Smooth muscle cell of trachea (primary cell): ENCODE measurements at places on chromosomes 7 and 10. TPM values are rescaled to one million over a fixed set of nuclear protein-coding genes. Genes with fewer than 3 reads are reported as not detected.

The TSPAN12 gene
- 0.73 and 1.5 TPM in 2 replicates for total RNA-seq

The FAM25G gene
- total RNA-seq, result not detected in 2 replicates

The FRMPD2 gene
- not detected in 2 replicates for total RNA-seq

The AKR1C3 gene
- total RNA-seq, result 104 and 182 TPM in 2 replicates

The LIPM gene
- not detected in 2 replicates for total RNA-seq

The NOBOX gene
- not detected in 2 replicates for total RNA-seq

The SYT15B gene
- total RNA-seq, result not detected in 2 replicates

The BBS9 gene
- 29.4 and 29.8 TPM in 2 replicates for total RNA-seq

The NPFFR1 gene
- under 0.01 TPM in 1 of 2 replicates, not detected in the other for total RNA-seq

The NOM1 gene
- total RNA-seq, result 11.6 and 14.6 TPM in 2 replicates

The AKR1C8 gene
- total RNA-seq, result not detected in 2 replicates

The TFPI2 gene
- total RNA-seq, result 6.6 and 14.5 TPM in 2 replicates

The TRIM50 gene
- total RNA-seq, result not detected in 2 replicates

The FAM237B gene
- total RNA-seq, result not detected in 2 replicates

The FGFBP3 gene
- 0.44 and 0.50 TPM in 2 replicates for total RNA-seq

The DNAH11 gene
- total RNA-seq, result under 0.01 and 1.5 TPM in 2 replicates
